ENCODE measurements at places on chromosomes 7 and 10.

DNA sequence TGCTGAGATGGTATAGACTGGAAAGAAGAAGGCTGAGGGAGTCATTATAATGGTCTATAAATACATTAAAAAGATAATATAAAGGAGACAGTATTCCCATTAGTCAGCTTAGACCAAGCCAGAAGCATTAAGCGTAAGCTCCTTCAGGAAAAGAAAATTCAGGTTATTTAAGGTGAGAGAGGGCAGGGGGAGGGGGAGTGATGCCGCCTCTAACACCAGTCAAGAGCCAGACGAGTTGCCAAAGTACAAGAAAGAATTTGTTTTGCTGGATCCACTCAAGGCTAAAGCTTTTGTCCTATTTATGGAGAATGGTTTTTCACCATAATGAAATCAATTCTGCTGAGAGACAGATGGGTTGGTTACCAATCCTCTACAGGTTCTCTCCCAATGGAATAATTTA is 99.3 kb downstream of the CFAP58 start:
- DNase-seq, result no peak

DNA sequence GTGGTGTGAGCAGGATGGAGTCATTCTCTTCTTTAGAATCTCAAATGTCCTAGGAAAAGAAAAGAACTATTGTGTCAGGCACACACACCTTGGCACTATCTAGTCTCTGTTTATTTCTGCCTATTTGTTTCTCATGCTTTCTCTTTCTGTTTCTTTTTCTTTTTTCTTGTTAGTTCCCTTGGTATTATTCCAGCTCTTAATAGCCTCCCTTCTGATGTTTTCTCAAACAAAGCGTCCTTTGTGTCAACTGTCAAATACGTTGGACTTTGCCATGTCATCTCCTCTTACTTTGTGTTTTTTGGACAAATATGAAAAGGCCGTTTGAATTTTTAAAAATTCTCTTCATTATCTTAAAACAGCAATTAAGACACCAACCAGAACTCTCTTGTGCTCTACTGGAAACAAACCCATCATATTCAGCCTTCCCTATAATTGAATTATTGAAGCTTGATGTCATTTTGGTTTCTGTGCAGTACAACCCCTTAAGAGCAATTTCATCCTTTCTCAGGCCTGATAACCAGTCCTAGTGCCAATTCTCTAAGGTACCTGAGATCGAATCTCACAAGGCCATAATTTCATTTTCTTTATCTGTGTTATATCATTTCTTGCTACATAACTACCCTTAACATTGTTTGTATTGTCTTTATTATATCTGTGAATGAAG is 497.8 kb upstream of the NRP1 start:
- DNase-seq, result no peak

GRCh38 chr10:51203359-51203758 is 129.1 kb downstream of the PRKG1 start:
- DNase-seq, result no peak

GRCh38 chr7:78057571-78057970 is 259.0 kb downstream of the PHTF2 start:
- no peak for DNase-seq

Measured in inflammatory macrophage (primary cell).